Suprapubic skin (tissue), 4 donors: ENCODE measurements at places on chromosomes 7 and 10.

GRCh38 chr7:2808891-2809665 is 35.0 kb downstream of the GNA12 start:
- no peaks in the 10 kb centered on the region for H3K27me3 ChIP-seq
- no peak overlapping the region for H3K4me3 ChIP-seq
- DNase-seq, result no peak
- no peaks in the 10 kb centered on the region for H3K36me3 ChIP-seq

DNA sequence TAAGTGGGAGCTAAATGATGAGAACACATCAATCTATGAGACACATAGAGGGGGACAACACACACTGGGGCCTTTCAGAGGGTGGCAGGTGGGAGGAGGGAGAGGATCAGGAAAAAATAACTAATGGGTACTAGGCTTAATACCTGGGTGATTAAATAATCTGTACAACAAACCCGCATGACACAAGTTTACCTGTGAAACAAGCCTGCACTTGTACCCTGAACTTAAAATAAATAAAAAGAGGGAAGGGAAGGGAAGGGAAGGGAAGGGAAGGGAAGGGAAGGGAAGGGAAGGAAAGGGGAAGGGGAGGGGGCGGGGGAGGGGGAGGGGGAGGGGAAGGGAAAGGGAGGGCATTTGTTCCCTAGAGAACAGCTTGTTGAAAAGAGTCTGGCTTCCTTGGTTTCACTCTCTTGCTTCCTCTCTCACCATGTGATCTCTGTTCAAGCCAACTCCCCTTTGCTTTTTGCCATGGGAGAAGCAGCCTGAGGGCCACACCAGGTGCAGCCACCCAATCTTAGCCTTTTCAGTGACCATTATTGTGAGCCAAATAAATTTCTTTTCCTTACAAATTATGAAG is 57.7 kb downstream of the FAM13C start:
- H3K4me1 ChIP-seq, result peaks cover 5% of the 10 kb centered on the region
- no peaks in the 10 kb centered on the region for H3K36me3 ChIP-seq
- no peaks in the 10 kb centered on the region for H3K27me3 ChIP-seq
- H3K27ac ChIP-seq, result no peak overlapping the region
- no peak overlapping the region for H3K4me3 ChIP-seq
- DNase-seq, result no peak

GRCh38 chr10:103580430-103580829 is 86.9 kb downstream of the NEURL1 start:
- no peak overlapping the region for H3K4me3 ChIP-seq
- H3K27me3 ChIP-seq, result peaks cover 4% of the 10 kb centered on the region
- no peaks in the 10 kb centered on the region for H3K36me3 ChIP-seq
- H3K27ac ChIP-seq, result no peak overlapping the region
- no peak for DNase-seq
- H3K4me1 ChIP-seq, result peaks cover 10% of the 10 kb centered on the region

DNA sequence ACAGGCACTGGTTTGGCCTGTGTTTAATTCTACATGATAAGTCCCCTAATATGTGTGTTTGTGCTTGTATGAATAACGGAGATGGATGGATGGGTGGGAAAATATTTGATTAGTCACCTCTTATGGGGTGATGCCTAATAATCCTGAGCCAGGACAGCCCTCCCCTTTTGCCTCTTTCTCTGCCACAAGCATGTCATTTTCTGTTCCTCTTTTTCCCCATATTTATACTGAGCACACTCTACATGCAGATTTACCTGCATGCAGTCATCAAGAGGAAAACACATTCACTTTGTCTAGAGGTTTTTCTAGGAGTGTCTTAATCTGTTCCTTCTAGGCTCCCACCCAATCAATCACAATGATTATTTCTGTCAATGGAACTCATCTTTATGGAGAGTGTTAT is 111.6 kb upstream of the TBX20 start:
- DNase-seq, result no peak
- H3K27ac ChIP-seq, result no peak overlapping the region
- no peaks in the 10 kb centered on the region for H3K27me3 ChIP-seq

- H3K36me3 ChIP-seq, result peaks cover 92% of the 10 kb centered on the region
- no peak overlapping the region for H3K4me3 ChIP-seq
- DNase-seq, result no peak
- H3K27me3 ChIP-seq, result no peaks in the 10 kb centered on the region
Measured at GRCh38 chr10:42801135-42801534, 18.5 kb downstream of the BMS1 start.

- peaks cover 16% of the 10 kb centered on the region for H3K4me1 ChIP-seq
- H3K4me3 ChIP-seq, result no peak overlapping the region
- no peaks in the 10 kb centered on the region for H3K27me3 ChIP-seq
- DNase-seq, result peak; percentile 87
- H3K36me3 ChIP-seq, result no peaks in the 10 kb centered on the region
- H3K27ac ChIP-seq, result peak overlapping the region; percentile 38
Measured at GRCh38 chr10:33661580-33662336, 327.3 kb upstream of the NRP1 start.

GRCh38 chr10:101256387-101256786 is 27.1 kb upstream of the LBX1 start:
- H3K27me3 ChIP-seq, result peaks cover 29% of the 10 kb centered on the region
- no peak for DNase-seq
- H3K27ac ChIP-seq, result no peak overlapping the region
- no peaks in the 10 kb centered on the region for H3K36me3 ChIP-seq
- no peaks in the 10 kb centered on the region for H3K4me1 ChIP-seq

- peaks cover 20% of the 10 kb centered on the region for H3K27me3 ChIP-seq
- peaks cover 87% of the 10 kb centered on the region for H3K4me1 ChIP-seq
- H3K4me3 ChIP-seq, result peak overlapping the region; percentile 84
- H3K27ac ChIP-seq, result peak overlapping the region; percentile 94
- H3K36me3 ChIP-seq, result no peaks in the 10 kb centered on the region
Measured at GRCh38 chr7:27171325-27171636, 2.8 kb downstream of the HOXA10 start.

- no peaks in the 10 kb centered on the region for H3K27me3 ChIP-seq
- peaks cover 41% of the 10 kb centered on the region for H3K4me1 ChIP-seq
- H3K4me3 ChIP-seq, result peak overlapping the region; percentile 92
- no peak for DNase-seq
- peak overlapping the region; percentile 99 for H3K27ac ChIP-seq
Measured at GRCh38 chr10:17644485-17644943, 563 bp downstream of the STAM start.

- peaks cover 57% of the 10 kb centered on the region for H3K36me3 ChIP-seq
- peaks cover 37% of the 10 kb centered on the region for H3K4me1 ChIP-seq
- H3K4me3 ChIP-seq, result no peak overlapping the region
- no peaks in the 10 kb centered on the region for H3K27me3 ChIP-seq
- H3K27ac ChIP-seq, result no peak overlapping the region
- no peak for DNase-seq
Measured at GRCh38 chr7:30434140-30434799, 44.3 kb downstream of the NOD1 start.

DNA sequence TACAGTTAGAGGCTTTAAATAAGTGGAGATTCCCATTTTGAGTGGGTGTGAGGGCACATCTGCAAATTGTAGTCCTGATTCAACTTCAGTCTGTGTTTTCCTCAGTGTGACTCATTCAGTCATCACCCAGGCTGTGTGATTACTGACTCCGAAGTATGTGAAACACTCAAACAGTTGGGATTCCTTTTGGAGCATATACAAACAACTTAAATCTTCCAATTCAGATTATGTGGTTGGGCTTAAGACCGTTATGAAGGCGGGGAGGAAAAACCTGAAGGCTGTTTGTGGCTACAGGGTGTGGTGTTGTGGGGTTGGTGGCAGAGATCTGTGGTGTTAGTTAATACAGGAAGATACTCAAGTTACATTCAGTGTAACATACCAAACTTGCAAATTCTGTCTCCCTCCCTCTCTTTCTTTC is 259.7 kb upstream of the FERD3L start:
- H3K36me3 ChIP-seq, result no peaks in the 10 kb centered on the region
- H3K4me1 ChIP-seq, result no peaks in the 10 kb centered on the region
- DNase-seq, result no peak
- H3K27ac ChIP-seq, result no peak overlapping the region
- H3K27me3 ChIP-seq, result no peaks in the 10 kb centered on the region

DNA sequence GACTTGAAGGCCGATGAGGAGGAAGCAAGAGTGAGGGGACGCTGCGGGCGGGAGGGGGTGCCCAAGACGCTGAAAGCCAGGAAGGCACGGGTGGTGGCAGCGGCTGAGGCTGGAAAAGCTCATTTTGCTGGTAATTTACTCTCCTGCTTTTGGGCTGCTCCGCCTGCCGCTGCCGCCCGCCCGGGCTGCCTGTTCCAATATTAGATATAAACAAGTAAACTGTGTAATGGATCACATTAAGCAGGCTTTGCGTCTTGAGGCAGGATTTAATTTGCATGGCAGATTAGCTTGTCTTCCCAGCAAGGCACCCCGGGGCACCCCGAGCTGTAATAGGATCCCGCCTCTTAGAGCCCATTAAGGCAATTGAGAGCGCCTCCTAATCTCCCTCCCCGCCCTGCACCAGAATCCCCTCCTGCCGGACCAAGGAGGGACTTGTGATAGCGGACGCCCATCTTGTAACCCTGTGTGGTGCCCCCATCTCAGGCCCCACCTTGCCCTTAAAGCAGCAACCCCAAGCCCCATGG is 46.1 kb upstream of the SLF2 start:
- H3K4me1 ChIP-seq, result no peaks in the 10 kb centered on the region
- H3K36me3 ChIP-seq, result no peaks in the 10 kb centered on the region
- peaks cover 58% of the 10 kb centered on the region for H3K27me3 ChIP-seq
- H3K27ac ChIP-seq, result no peak overlapping the region
- DNase-seq, result no peak

DNA sequence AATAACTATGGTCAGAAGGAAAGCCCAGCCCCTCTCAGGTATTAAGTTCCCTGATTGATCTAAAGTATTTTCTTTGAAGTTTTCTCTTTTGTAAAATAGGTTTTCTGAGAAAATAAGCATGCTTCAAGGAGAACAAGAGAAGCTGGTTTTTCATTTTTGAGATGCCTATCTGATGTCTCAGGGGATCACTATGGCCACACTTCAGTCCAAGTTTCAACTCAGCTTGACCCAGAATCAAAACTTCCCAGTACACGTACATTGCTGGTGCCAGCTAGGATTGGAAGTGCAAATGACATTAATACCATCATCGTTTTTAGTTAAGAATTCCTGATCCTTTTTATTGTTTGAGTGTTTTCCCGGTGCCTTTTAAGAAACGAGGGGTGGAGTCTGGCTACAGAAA is 7.2 kb downstream of the ITIH5 start:
- no peak overlapping the region for H3K4me3 ChIP-seq
- H3K4me1 ChIP-seq, result no peaks in the 10 kb centered on the region
- H3K27me3 ChIP-seq, result peaks cover 13% of the 10 kb centered on the region
- DNase-seq, result no peak
- H3K36me3 ChIP-seq, result no peaks in the 10 kb centered on the region

- no peak overlapping the region for H3K4me3 ChIP-seq
- H3K27me3 ChIP-seq, result no peaks in the 10 kb centered on the region
- no peak for DNase-seq
- H3K36me3 ChIP-seq, result no peaks in the 10 kb centered on the region
- H3K27ac ChIP-seq, result no peak overlapping the region
- no peaks in the 10 kb centered on the region for H3K4me1 ChIP-seq
Measured at GRCh38 chr10:112546474-112546873, 99.5 kb downstream of the VTI1A start.

DNA sequence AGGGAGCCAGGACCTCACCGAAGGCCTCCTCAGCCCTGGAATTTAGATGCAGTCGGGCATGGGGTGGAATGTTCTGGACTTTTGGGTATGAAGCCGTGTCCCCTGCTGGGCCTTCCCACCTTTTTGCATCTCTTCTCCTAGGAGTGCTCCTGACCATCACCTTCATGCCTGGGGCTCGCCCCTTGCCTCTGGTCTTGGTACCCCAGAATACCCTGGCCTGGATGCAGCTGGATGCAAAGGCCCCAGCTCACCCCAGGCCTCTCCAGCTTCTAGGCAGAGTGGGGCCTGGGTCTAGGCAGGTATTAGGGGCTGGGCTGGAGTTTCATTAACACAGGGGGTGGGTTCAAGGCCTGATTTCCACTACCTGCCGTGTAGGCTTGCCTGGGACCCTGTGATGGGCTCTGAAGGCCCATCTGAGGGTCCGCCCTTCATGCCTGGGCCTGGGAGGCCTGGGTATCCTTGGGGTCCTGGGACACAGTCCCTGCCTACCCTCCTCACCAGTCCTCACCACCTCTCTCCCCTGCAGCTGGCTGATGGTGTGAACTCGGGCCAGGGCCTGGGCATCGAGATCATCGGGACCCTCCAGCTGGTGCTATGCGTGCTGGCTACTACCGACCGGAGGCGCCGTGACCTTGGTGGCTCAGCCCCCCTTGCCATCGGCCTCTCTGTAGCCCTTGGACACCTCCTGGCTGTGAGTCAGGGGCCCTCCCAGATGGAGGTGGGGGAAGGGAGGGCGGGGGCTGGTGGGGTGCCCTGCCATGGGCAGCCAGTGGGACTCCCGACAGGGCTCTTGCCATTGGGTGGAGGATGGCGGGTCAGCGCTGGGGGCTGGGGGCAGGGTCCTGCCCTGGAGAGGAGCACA is 10.1 kb downstream of the AQP1 start:
- H3K4me3 ChIP-seq, result no peak overlapping the region
- H3K27me3 ChIP-seq, result no peaks in the 10 kb centered on the region
- DNase-seq, result peak; percentile 46
- H3K36me3 ChIP-seq, result peaks cover 10% of the 10 kb centered on the region
